ENCODE measurements at places on chromosomes 1 and 21.

DNA sequence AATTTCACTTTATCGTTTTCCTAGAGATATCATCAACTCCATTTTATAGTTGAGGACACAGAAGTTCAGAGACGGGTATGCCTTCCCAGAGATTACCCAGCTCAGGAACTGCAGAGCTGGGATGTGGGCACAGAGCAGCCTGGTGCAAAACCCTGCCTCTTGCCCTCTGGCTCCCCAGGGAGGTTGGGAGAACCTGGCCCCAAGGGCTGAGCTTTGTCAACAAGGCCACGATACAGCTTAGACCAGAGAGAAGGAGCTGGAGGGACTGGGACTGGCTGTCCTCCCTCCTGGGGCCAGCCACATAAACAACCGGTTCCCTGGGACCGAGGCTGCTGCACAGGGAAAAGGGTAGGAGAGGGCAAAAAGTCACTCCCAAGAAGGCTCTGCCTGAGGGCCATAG lies 3.8 kb downstream of the RIMS3 start:
- no peak for DNase-seq

GRCh38 chr1:242081446-242081845 lies 82.5 kb upstream of the MAP1LC3C start:
- no peak for DNase-seq

GRCh38 chr1:230516889-230517288 lies 90.8 kb upstream of the PGBD5 start:
- DNase-seq, result no peak

DNA sequence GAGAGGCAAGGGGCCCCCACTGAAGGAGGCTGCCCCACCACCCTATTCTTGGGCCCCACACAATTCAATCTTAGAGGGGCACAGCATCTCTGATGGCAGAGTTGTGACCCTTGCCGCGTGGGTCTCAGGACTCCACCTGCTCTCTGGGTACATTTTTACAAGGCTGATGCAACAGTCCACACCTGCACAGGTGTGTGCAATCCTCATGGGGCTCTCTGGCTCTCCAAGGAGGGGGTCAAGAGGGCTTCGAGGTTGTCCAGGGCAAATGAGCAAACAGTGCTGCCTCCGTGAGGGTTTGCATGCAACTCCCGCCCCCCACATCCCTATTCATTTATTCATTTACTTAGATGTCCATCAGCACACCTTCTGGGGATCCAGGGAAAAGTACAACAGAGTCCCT lies 81.6 kb upstream of the IFFO2 start:
- DNase-seq, result no peak

DNA sequence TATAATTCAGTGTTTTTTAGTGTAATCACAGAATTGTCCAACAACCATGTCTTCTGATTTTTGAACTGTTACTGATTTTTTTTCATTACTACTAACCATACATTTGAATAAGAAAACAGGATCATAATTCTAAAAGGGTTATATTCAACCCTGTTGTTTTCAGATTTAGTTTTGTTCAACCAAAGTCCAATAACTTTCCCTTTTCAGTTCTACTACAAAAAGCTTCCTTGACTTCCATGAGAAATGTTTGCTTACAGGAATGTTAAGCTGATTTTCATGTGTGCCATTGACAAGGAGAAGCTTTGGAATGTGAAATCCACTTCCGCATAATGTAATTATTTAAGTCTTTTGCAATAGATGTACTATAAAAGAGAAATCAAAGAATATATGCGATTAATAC lies 72.0 kb upstream of the ZNF326 start:
- DNase-seq, result no peak

DNA sequence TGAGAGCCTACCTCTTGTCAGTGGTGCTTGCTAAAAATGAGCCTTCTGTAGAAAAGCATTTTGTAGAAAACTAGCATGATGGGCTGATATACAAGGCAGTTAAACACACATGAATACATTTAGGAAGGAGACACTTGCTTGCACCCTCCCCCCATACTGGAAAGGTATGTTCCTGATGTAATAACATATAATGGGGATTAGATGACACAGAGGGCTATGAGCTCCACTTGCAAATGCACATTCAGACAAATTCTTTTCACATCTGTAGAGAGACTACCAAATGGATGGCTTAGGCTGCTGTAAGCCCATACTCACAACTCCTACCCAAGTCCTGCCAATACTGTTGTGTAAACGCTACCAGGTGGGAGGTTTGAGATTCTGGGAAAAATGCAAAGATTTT lies 634.0 kb downstream of the SMYD3 start:
- no peak for DNase-seq
